ENCODE measurements at places on chromosomes 5 and 9.

- no peak for DNase-seq
Observed at GRCh38 chr9:81890104-81890503, 38.1 kb upstream of the SPATA31D4 start.

GRCh38 chr5:78630047-78630446 lies 18.5 kb downstream of the LHFPL2 start:
- no peak for DNase-seq

DNA sequence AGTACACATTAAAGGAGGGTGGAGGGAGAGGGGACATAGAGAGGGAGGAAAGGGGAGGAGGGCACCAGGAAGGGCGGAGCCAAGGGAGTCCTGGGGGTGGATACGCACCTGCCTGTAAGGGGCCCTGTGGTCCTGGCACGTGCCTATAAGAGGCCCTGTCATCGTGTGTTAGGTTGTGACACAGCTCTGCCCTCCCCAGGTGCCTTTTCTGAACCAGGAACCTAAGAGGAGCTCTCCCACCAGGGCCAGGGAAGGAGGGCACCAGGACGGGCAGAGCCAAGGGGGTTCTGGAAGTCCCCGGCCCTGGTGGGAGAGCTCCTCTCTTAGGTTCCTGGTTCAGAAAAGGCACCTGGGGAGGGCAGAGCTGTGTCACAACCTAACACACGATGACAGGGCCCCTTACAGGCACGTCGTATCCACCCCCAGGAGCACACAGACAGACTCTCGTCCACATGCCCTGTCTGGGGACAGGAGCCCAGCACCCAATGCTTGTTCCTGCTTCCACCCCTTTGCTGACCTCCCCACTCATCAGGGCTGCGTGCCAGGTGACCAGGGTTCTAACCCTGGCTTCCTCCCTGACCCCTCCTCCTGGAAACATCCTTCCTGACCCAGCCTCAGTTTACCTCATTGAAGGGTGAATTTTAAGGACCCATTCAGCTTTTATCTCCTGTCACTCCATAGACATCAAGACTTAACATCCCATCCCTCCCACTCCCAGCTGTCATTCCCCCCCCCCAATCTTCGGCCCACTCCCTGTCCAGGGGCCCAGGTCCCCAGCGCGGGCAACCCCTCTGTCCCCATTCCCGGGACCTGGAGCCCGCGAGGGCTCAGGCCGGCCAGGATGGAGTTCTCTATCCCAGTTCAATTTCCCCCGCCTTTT lies 12.9 kb upstream of the OLFM1 start:
- no peak for DNase-seq

- no peak for DNase-seq
Observed at GRCh38 chr9:133935328-133936005, 56.7 kb downstream of the VAV2 start.

DNA sequence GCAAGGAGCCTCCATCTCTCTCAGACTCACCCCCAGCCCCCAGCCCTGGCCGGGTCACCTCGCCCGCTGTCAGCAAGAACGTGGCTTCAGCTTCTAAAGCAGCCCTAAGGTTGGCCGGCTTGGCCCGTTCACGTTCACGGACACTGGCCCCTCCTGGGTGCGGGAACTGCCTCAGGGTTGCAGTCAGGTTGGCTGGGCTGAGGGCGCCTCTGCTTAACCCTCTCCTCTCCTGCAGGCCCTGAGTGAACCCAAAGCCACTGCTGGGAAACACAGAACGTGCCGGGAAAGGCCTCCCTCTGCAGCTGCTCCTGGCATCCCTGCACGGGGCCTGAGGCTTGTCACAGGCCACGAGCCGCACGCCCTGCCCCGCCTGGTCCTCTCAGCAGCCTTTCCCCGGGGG lies 40.1 kb upstream of the UBAC1 start:
- no peak for DNase-seq

DNA sequence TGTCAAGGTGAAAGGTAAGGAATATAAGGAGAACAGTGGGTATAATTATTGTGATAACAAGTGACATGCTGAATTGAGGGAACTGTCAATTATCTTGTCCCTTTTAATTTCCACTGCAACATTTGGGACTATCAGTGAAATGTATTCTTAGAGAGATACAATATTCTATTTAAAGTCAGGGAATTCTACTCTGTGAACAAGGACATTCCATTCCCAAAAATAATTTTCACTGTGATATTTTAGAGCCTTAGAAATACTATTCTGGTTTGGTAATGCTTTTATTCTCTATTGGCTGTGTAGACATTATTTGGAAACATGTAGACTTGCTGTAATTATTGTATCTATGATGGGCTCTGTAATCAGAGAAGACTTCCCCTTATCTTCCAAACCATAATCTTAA lies 248.0 kb upstream of the PCSK5 start:
- DNase-seq, result no peak

DNA sequence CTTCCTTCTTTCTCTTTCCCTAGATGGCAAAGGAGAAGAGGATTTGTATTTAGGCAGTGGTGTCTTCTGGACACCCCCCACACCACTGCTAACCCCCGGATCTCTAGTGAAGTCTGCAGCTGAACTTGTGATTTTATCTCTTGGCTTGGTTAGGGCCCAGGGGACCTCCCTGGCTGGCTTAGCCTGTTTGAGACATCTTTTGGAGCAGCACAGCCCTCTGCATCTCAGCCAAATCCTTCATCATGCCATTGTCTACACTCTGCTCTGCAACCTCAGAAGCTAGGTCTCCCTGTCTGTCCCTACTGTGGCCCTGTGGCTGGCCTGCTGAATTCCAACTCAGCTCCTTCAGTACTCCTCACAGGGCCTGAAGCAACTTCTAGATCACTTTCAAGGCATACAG lies 81.7 kb downstream of the MUSK start:
- DNase-seq, result no peak

DNA sequence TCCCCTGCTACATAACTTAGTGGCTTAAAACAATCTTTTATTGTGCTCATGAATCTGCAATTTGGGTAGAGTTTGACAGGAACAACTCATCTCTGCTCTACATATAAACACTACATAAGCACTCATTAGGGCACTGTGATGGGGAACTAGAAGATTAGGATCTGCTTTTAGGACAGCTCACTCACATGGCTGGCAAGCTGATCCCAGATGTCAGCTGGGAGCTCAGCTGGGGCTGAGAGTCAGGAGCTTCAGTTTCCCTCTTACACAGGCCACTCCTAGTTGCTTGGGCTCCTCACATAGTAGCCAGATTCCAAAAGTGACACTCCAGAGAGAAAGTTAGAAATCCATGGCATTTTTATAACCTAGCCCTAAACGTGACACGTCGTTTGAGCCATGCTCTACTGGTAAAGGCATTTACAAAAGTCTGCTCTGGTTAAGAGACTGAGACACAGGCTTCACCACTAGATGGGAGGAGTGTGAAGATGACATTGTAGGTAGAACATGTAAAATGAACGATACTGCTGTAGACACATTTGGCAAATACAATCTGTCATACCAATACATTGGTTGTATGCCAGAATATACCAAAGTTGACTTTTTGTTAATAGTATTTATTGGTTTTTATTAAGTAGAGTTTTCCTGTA lies 23.6 kb downstream of the SCAI start:
- peak; percentile 64 for DNase-seq

DNA sequence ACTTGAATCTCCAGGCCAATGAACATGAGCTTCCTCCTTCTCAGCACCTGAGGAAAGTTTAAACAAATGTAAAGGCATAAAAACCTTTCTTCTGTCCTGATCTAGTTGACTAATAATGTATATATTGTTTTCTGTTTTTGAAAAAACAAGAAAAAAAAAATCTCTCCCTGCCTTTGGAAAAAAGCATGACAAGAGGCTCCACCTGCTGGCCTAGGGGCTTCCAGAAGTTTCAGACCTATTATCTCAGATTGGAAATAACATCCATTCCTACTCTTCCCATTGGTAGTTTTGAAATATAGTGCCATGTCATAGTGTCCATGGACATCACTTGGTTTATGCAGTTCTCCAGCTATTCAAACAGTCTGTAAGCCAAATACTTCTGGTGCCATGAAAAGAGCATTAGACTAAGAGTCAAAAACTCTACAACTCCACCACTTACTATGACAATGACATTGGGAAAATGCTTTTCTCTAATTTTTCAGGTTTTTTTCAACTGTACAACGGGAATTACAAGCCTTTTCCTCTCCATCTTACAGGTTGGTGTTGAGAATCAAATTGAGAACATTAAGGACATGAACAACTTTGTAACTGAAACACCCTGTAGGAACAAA lies 409.6 kb upstream of the MPDZ start:
- DNase-seq, result no peak

GRCh38 chr5:155260798-155261197 lies 247.2 kb downstream of the KIF4B start:
- DNase-seq, result no peak

DNA sequence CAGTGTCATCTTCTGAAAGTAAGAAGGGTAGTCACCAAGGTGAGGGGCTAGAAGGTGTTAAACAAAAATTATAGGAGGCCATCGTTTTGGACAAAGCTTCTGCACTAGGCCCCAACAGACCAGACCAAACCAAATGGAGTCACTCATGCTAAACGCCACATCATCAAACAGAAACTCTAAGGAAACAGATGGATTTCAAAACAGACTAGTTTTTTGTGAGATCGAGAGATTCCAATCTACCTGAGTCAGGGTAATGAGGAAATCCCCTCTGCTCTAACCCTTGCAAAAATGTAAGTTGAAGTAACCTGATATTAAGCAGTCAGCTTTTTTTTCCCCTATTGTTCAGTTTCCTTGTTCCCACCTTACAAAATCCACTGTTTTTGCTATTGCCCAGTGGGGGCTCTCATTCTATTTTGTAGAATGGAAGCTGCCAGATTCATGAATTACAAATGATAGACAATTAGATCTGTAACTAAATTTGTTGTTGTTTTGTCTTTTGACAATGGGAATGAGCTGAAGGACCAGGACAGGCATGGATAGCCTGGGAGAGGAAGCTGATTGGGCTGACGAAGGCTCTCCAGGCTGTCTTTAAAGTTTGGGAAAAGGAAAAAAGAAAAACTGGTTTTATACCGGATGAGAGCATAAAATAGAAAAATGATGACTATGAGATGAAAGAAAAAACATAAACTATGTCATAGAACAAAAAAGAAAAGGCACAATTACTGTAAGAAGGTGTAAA lies 94.7 kb upstream of the ADAMTSL1 start:
- DNase-seq, result no peak
